NCI-H1417 (cell line): ENCODE measurements at places on chromosomes 5 and 9.

DNA sequence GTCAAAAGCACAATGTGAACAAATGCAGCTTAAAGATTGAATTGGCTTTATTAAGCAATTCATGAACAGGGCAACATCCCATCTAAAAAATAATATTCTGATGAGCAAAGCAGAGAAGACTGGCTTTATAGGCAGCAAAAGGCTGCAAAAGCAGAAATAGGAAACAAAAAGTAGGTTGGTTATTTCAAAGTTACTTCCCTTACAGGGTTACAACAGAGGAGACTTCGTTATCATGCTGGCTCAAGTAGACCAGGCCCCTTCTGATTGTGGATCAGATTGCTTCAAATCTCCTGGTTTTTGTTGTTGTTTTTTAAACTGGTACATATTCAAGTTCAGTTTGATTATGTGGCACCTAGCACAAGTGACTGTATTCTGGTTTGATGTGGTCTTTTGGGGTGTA lies 73.1 kb downstream of the MAN2A1 start:
- DNase-seq, result no peak

- peak; percentile 34 for DNase-seq
These were observed 2.0 kb downstream of the IER5L start for GRCh38 chr9:129175825-129176633.

- DNase-seq, result no peak
These were observed 29.9 kb downstream of the PTGES start for GRCh38 chr9:129722913-129723312.

DNA sequence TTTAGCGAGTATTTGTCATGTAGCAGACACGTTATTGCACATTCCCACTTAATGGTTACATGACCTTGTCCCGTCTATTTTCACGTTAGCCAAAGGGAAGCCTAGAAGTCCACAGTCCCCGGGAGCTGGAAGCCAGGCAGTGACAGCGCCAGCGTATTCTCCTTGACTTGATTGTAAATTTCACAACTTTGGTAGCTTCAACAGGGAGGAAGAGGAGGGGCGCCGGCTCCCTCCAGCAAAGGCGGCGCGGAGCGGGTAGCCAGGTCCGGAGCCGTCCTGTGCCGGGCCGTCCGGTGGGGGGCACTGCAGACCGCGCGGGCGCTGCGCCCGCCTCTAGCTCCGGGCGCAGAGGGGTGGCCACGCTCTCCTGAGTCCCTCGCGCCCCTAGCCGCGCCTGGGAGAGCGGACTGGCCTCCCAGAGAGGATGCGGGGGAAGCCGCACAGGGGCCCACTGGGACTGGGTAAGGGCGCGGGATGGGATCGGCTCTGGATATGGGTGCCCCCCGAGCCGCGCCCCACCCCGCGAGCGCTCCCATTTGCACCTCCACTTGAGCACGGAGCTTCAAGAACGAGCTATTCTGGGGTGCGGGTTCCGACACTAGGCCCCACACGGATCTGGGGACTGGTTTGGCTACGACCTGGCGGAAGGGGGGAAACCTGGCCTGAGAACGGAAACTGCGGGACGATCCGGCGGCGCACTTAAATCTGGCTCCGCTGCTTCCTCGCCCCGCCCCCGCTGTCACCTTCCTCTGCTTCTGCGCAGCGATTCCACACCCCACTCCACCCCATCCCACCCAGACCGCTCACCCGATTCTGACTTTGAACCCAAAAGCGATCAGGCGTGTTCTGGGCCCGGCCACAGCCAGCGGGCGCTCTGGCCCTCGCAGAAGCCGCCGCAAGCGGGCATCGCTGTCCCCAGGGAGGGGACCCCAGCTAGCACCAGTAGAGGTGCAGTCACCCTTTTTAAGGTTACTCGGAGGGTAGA lies 23.8 kb downstream of the KLF4 start:
- DNase-seq, result no peak

- no peak for DNase-seq
These were observed 176.3 kb upstream of the PTGER4 start for GRCh38 chr5:40503439-40503838.

GRCh38 chr9:31908891-31909480 lies 475.5 kb upstream of the ACO1 start:
- DNase-seq, result no peak

- DNase-seq, result peak; percentile 44
These were observed 54.7 kb downstream of the DPYSL3 start for GRCh38 chr5:147454996-147455677.

GRCh38 chr5:152736906-152737305 lies 331.8 kb upstream of the NMUR2 start:
- no peak for DNase-seq

- DNase-seq, result peak; percentile 70
These were observed 1.1 kb upstream of the SPRY4 start for GRCh38 chr5:142325725-142326479.

- peak; percentile 32 for DNase-seq
These were observed 68.6 kb downstream of the MAPKAP1 start for GRCh38 chr9:125638239-125639045.

GRCh38 chr9:99303177-99303576 lies 81.1 kb downstream of the SEC61B start:
- no peak for DNase-seq

DNA sequence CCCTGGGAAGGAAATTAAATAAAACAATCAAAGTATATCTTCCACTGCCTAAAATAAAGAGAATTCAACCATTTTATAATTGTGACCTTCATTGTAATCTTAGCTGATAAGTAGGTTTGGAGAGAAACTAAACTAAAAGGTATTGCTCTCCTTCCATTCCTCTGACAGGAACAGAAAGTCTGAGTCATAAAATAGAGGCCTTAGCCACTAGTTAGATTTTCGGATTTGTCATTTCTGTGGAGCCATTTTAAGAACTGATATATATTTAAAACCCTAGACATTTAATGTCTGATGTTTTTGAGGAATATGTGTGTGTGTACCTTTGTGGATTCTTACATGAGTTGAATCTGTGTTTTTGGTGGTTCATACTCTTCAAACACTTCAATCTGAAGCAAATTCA lies 11.8 kb upstream of the TMC1 start:
- no peak for DNase-seq

- peak; percentile 10 for DNase-seq
These were observed 715.2 kb upstream of the ZNF608 start for GRCh38 chr5:125461641-125462072.

- DNase-seq, result no peak
These were observed 355.7 kb upstream of the IRX2 start for GRCh38 chr5:3107156-3107611.

GRCh38 chr9:37549527-37549926 lies 26.7 kb downstream of the FBXO10 start:
- no peak for DNase-seq

- DNase-seq, result no peak
These were observed 301.6 kb downstream of the NR3C1 start for GRCh38 chr5:143101725-143102386.

DNA sequence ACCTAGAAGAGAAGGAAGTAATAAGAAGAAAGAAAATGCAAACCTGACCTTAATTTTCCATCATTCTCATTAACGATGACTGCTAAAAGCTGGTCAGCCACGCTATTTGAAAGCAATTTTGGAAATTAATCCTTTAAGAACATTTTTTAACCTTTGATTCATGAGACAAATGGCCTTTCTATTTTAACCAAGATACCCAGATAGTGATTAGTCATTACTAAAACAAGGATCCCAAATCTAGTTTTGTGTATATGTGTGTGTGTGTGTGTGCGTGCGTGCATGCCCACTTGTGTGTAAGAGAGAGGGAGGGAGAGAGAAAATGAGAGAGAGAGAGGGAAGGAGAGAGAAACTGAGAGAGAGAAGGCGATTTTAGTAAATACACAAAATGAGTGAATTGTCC lies 329.5 kb downstream of the DEPDC1B start:
- DNase-seq, result no peak

DNA sequence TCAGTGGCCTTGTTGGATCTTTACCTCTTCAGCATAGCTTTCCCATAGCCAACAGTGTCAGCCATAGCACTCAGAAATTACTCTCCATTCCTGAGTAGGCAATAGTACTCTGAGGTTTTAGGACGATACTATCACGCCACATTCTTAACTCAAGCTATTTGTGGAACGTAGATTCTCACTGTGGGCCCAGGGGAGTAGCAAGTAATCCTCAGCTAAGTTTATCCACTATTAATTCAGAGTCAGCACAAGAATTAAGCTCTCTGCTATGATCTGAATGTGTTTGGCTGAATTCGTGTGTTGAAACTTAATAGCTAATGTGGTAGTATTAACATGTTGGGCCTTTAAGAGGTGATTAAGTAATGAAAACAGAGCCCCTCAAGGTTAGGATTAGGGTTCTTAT lies 858.8 kb upstream of the NUDT12 start:
- no peak for DNase-seq

- DNase-seq, result no peak
These were observed 48.5 kb downstream of the PCSK5 start for GRCh38 chr9:75938946-75939345.

DNA sequence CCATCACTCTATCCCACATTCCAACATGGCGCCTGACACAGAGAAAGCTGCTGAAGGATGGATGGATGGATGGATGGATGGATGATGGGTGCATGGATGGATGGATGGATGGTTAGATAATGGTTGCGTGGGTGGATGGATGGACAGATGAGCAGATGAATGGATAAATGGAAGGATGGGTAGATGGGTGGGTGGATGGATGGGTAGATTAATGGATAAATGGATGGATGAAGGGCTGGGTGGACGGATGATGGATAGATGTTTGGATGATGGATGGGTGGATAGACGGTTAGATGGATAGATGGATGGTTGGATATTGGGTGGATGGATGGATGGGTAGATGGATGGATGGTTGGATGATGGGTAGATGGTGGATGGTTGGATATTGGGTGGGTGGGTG lies 4.5 kb downstream of the LCN12 start:
- DNase-seq, result no peak

GRCh38 chr9:92715488-92716231 lies 45.7 kb upstream of the IPPK start:
- DNase-seq, result no peak

GRCh38 chr5:74865804-74866595 lies at the start of gene FAM169A:
FAM169A (minus strand) TSS chr5:74866387; CDS start chr5:74841676, 24,711 bp downstream.
- DNase-seq, result peak; percentile 77

DNA sequence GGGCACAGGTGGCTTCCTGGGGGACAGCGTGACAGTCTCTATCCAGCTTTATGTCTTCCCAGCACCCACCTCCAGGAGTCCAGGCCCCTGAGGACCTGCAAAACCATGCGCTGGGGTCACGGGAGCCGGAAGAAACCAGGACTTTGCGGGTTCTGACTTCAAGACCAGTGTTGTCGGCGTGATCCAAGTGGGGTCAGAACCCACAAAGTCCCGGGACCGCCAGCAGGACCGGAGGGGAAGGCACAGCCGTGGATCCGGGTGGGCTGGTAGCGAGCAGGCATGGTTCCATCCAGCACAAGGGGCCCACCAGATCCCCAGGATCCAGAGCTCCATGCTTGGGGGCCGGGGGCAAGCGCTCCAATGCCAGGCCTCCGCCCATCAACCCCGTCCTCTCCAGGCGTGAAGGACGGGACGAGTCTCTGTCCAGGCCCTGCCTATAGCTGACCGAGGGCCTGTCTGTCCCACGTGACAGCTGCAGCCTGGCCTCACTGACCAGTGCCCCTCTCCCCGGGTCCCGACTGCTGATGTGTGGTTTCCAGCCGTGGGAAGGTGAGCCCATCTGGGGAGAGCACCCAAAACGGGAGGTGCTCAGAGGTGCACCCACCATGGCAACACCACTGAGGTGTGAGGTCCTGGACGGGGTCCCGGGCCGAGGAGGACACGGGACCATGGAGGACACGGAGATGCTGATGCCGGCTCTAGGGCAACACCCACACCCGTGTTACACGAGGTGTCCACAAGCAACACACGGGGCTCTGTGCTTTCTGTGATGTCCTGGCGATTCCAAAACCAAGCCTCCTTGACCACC lies 48.9 kb downstream of the SLC12A7 start:
- DNase-seq, result no peak

- DNase-seq, result no peak
These were observed 406.6 kb downstream of the CTNND2 start for GRCh38 chr5:11497651-11498050.

- no peak for DNase-seq
These were observed 381.5 kb upstream of the KLF4 start for GRCh38 chr9:107870927-107871680.

- no peak for DNase-seq
These were observed at the start of gene SPINK14 for GRCh38 chr5:148168246-148168645. SPINK14 (plus strand) TSS chr5:148168546; CDS start chr5:148169733, 1,187 bp downstream.

DNA sequence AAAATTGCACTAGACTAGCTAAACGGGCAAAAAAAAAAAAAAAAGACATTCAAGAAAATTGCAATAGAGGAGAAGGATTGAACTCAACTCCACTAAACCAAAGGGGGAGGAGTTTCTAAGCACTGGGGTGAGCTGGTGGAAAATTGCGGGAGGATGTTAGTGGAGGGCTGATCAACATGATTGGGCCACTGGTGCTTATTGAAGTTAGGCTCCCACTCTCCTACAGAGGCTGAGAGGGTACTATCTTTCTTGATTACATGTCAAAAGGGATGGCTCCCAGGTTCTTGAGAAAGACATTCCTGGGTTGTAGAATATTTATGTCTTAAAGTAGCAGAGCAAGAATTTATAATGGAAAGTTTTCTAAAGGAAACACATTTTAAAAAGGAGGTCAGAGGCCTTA lies 38.0 kb downstream of the CAMK4 start:
- no peak for DNase-seq

GRCh38 chr9:94805051-94805489 lies 78.6 kb downstream of the AOPEP start:
- DNase-seq, result peak; percentile 5

DNA sequence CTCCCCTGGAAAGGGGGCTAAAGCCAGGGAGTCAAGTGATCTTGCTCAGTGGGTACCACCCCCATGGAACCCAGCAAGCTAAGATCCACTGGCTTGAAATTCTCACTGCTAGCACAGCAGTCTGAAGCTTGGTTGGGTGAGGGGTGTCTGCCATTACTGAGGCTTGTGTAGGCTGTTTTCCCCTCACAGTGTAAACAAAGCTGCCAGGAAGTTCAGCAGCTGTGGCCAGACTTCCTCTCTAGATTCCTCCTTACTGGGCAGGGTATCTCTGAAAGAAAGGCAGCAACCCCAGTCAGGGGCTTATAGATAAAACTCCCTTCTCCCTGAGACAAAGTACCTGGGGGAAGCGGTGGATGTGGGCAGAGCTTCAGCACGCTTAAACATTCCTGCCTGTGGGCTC lies 17.1 kb upstream of the EPB41L4A start:
- no peak for DNase-seq

- no peak for DNase-seq
These were observed 79.4 kb upstream of the ADRB2 start for GRCh38 chr5:148746826-148747535.
